ENCODE measurements at places on chromosomes 1 and 21.

DNA sequence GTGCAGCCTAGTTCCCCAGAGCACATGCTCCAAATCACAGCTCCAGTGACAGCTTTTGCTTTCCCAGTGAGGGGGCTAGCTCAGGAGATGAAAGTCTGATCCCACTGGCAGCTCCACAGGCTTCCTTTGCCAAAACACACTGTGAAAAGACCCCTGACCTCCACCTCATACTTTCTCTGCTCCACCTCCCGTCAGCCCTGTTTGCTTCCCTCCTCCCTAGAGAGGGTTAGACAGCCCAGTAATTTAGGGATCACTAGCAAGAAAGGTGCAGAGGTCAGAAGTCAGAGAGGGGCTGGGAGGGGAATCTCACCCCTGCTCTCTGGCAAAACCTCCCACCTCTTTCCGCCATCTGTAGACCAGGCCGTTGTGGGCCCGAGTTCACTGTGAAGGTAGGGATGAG is 62.8 kb downstream of the PLXNA2 start:
- peak; percentile 78 for DNase-seq
- no peaks in the 10 kb centered on the region for H3K36me3 ChIP-seq
- H3K27ac ChIP-seq = peak overlapping the region; percentile 63

- no peaks in the 10 kb centered on the region for H3K4me1 ChIP-seq
- DNase-seq = no peak
- no peak overlapping the region for H3K27ac ChIP-seq
- no peaks in the 10 kb centered on the region for H3K27me3 ChIP-seq
Observed at GRCh38 chr1:110471131-110471530, 20.2 kb downstream of the PROK1 start.

- H3K36me3 ChIP-seq = no peaks in the 10 kb centered on the region
- no peak for DNase-seq
- no peaks in the 10 kb centered on the region for H3K27me3 ChIP-seq
- no peaks in the 10 kb centered on the region for H3K4me1 ChIP-seq
Observed at GRCh38 chr1:62003777-62004176, 190.9 kb upstream of the L1TD1 start.

DNA sequence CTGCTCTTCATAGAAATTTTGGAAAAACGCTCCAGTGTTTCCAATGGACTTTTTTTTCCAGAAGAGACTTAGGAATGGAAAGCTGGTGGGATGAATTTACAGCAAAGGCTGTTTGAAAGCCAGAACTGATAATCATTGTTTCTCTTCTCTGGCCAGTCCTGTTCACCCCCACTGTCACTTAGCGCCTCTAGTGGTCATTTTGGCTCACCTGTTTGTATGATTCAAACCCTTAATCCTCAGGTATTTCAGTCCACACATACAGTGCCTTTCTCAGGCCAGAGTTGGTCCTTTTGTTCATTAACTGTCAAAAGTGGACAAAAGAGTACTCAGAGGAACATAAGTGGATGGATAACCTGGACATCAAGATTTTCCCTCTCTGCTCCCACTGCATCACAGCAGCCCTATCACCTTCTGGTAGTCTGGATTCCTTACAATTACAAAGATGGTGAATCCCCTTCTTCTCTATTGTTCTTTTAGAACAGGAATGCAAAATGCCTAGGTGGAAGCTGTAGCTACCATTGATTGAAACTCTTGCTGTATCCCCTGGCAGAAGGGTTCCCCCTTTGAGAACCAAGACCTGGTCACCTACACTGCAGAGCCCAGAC is 177.6 kb upstream of the OLFM3 start:
- H3K36me3 ChIP-seq = no peaks in the 10 kb centered on the region
- no peak for DNase-seq
- H3K27ac ChIP-seq = no peak overlapping the region
- no peaks in the 10 kb centered on the region for H3K4me1 ChIP-seq

GRCh38 chr21:29378832-29379231 is 80.1 kb downstream of the BACH1 start:
- H3K4me3 ChIP-seq = no peak overlapping the region
- H3K27me3 ChIP-seq = no peaks in the 10 kb centered on the region
- DNase-seq = no peak
- no peak overlapping the region for H3K27ac ChIP-seq

GRCh38 chr1:15574741-15575140 is 10.1 kb downstream of the AGMAT start:
- H3K27ac ChIP-seq = no peak overlapping the region
- no peaks in the 10 kb centered on the region for H3K27me3 ChIP-seq

DNA sequence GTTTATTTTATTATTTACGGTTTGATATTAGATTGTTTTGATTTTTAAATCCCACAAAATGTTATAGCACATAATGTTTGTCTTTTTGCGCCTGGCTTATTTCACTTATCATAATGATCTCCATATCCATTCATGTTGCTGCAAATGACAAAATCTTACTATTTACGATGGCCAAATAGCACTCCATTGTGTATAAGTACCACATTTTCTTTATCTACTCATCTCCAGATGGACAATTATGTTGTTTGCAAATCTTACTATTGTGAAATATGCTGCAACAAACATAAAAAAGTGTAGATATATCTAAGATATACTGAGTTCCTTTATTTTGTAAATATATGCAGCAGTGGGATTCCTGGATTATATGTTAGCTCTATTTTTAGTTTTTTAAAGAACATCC is 1568.3 kb downstream of the AMY1C start:
- H3K27me3 ChIP-seq = no peaks in the 10 kb centered on the region
- DNase-seq = no peak
- no peak overlapping the region for H3K27ac ChIP-seq

DNA sequence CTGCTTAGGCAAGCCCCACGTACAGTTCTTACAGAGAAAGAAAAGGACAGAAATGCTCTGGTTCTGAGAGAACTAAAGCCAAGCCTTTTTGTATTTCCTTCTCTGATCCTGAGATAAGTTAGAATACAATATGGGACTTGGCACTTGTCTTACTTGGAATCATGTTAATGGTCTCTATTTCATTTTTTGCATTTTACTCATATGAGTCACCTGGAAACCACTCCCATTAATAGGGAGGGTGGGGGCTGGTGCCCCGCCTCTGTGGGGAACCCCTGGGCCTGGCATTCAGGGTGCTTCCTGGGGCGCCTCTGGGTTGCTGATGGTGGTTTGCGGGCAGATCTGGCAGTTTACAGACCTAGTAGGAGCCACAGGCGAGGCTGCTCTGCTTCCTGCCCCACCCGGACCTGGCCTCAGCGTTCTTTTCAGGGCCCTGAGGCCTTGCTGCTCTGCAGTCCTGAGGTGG is 26.7 kb downstream of the TSPAN2 start:
- H3K27ac ChIP-seq = peak overlapping the region; percentile 5
- H3K27me3 ChIP-seq = no peaks in the 10 kb centered on the region
- peaks cover 4% of the 10 kb centered on the region for H3K4me1 ChIP-seq
- no peak overlapping the region for H3K4me3 ChIP-seq
- peak; percentile 43 for DNase-seq

Data from uterus (tissue), 4 donors.